Pancreas (tissue), 10 donors: ENCODE measurements at places on chromosomes 7 and 10. TPM values are rescaled to one million over a fixed set of nuclear protein-coding genes. Genes with fewer than 3 reads are reported as not detected.

GRCh38 chr10:44913350-44914081, 2.4 kb downstream of the TMEM72 start:
- DNase-seq, result no peak
- no peak overlapping the region for H3K27ac ChIP-seq
- peaks cover 45% of the 10 kb centered on the region for H3K4me1 ChIP-seq
- H3K27me3 ChIP-seq, result no peaks in the 10 kb centered on the region
- H3K4me3 ChIP-seq, result no peak overlapping the region

DNA sequence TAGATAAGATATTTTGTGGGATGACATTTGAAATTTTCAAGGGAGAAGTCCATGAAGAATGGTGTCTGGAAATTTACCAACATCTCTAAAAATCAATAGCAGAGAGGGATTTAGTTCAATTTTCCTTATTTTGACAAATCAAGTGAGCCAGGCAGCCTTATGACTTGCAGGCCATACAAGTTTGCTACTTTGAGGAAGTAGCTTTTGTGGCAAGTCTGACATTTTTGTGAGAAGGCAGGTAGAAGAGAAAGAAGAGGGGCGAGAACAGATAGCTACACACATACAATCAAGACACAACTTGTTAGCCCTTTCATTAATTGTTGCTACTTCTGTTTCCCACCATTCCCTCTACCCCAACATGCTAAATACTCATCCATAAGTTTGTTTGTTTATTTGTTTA, 74.5 kb upstream of the OIT3 start:
- no peaks in the 10 kb centered on the region for H3K27me3 ChIP-seq
- no peaks in the 10 kb centered on the region for H3K4me1 ChIP-seq
- H3K27ac ChIP-seq, result no peak overlapping the region
- H3K36me3 ChIP-seq, result no peaks in the 10 kb centered on the region

- no peak overlapping the region for H3K27ac ChIP-seq
- no peak for DNase-seq
- no peaks in the 10 kb centered on the region for H3K4me1 ChIP-seq
These were observed 60.3 kb upstream of the TAC1 start for GRCh38 chr7:97671571-97671970.

Gene PRXL2A
- polyA plus RNA-seq, result 18.6 TPM
